Fibroblast of lung (primary cell): ENCODE measurements at places on chromosomes 5 and 9. TPM values are rescaled to one million over a fixed set of nuclear protein-coding genes. Genes with fewer than 3 reads are reported as not detected.

DRD1 gene
- total RNA-seq: 2.0 and 2.6 TPM in 2 replicates

MLANA gene
- total RNA-seq: not detected in 2 replicates

SUSD3 gene
- total RNA-seq: 2.8 and 4.6 TPM in 2 replicates

AOPEP gene
- total RNA-seq: 66.8 and 94.1 TPM in 2 replicates

CCL27 gene
- 0.26 TPM in 1 of 2 replicates, not detected in the other for total RNA-seq

LCN2 gene
- not detected in 2 replicates for total RNA-seq

SPINK5 gene
- total RNA-seq: not detected in 2 replicates

GABRB2 gene
- under 0.01 TPM in 2 replicates for total RNA-seq

PTPN3 gene
- total RNA-seq: 1.3 and 2.3 TPM in 2 replicates

MARCOL gene
- not detected in 2 replicates for total RNA-seq

ENTPD8 gene
- under 0.01 TPM in 1 of 2 replicates, not detected in the other for total RNA-seq

ACOT12 gene
- 0.26 and 2.0 TPM in 2 replicates for total RNA-seq
